ENCODE measurements at places on chromosomes 1 and 21.

DNA sequence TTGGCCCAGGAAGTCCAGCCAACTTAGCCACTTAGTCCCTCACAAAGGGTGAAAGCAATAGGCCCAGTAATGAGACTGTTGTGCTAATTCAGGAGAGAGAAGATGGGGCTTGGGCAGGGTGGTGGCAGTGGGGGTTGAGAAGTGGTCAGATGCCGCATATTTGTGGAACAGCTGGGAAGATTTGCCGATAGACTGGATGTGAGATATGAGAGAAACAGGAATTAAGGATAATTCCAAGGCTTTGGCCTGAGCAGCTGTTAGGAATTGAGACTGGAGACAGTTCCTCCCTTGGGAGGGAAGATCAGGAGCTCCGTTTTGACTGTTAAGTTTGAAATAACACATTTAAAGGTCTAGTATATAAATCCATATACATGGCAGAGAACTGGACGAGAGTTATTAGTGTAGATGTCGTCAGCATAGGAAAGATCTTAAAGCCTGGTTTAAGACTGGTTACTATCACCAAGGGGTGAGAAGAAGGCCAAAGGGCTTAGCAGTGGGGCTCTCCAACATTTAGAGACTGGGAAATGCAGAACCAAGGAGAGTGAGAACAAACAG lies 323.7 kb upstream of the FAM78B start:
- no peak for DNase-seq

DNA sequence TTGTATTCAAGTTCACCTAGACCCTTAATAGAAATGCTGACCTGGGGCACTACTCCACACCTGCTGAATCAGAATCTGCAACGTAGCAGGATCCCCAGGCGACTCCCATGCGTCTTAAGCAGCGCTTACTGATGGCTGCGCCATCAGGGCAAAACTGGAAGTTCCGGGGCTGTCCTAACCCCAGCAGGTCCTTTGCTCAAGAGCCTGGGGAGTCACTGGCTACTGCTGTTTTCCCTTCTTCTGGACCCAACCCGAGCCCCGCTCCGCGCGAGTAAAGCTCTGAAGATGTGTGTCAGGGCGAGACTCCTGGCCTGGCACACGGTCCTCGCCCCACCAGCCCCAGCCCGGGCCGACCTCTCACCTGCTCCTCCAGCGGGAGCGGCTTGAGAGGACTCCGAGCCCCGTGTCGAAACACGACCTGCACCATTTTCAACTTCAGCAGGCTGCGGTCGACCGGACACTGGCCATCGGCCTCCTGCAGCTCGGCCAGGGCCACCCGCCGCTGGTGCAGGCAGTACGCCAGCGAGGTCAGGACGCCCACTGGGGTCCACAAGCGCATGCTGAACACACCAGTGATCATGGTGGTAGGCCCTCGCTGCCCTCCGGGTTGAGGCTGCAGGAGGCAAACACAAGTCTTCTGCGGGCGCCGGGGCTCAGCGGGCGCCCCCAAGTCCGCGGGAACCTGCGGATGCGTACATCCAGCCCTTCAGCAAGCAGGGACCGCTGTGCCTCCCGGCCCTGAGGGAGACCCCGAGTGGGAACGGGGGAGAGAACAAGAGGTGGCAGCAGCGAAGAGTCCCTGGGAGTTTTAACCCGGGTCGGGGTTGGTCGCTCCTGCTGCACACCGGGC lies 630 bp downstream of the ACP6 start:
- DNase-seq = peak; percentile 11

DNA sequence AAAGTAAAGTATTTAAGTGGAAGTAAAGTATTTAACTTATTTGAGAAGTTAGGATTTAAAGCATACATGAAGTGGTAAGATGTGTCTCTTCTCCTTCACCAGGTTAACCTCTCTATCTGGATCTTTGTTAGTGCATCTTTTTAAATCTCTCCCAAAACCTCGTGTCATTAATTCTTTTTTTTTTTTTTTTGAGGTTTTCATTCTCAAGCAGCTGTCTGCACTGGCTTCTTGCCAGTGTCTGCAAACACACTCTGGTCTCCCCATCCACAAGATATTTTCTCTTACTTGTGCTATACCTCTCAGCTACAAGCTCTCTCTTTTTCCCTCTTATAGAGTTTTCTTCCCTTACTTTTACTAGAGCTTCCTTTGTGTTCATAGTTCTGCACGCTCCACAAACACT lies 49.0 kb downstream of the CLDN17 start:
- no peak for DNase-seq

- no peak for DNase-seq
These were observed 23.5 kb downstream of the COP1 start for GRCh38 chr1:176183618-176184017.

DNA sequence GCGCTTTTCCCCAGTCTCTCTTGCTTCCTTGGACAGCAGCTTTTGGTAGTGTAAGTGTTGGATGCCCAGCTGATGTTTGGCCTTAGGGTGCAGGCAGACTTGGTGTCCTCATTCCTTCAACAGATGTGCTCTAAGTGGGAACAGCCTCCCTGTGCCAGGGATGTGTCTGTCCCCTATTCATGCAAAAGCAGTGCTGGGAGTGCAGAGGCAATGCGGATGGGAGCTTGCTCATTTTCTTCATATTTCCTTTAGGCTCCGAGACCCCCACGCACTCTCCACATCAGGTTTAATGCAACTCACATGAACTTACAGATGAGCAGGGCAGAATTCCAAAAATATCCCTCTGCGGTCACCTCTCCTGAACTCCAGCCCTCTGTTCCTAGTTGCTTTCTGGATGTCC lies 96.1 kb downstream of the IER5 start:
- no peak for DNase-seq

- DNase-seq = no peak
These were observed 38.2 kb downstream of the MAPKAPK2 start for GRCh38 chr1:206722751-206723461.

- no peak for DNase-seq
These were observed 5.3 kb upstream of the CXADR start for GRCh38 chr21:17507591-17507990.

GRCh38 chr1:6239950-6240768 lies 3.8 kb upstream of the HES3 start:
- no peak for DNase-seq

GRCh38 chr1:23559985-23560741 lies 862 bp upstream of the ID3 start:
- DNase-seq = no peak

- DNase-seq = no peak
These were observed 405.5 kb downstream of the MATN1 start for GRCh38 chr1:30317921-30318320.

- no peak for DNase-seq
These were observed 3.6 kb downstream of the C1orf232 start for GRCh38 chr1:26164861-26165842.

GRCh38 chr1:172382990-172383389 lies 37.5 kb upstream of the C1orf105 start:
- DNase-seq = no peak

DNA sequence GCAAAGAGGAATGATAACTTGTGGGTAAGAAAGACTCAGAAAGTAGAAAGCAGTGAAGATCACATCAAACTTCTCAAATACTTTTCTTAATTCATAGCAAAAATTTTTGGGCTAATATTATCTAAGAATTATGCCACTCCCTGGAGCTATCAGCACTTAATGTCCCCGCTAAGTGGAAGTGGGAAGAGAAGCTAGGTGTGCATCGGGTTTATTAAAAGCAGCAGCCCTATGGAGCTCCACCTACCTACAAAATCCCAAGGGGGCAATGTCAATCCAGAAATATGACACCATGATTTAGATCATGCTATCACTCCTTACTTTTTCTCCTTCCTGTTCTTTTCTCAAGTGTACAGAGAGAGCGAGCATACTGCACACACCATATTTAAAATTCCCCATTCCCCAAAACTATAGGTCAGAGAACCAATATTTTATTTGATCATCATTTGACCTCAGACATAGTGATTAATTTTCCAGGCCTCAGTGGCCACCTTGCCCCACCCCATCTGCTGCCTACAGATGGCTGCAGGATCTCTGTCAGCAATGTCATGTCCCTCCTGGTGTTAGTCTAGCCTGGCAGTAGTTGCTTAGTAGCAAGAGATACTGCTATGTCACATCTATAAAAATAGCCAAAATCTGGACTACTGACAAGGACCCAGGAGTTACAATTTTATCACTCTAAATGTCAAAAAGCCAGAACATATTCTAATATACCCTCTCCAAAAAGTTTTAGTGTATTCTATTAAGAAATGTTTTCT lies 66.6 kb downstream of the MAP3K21 start:
- DNase-seq = no peak

GRCh38 chr1:4526747-4527146 lies 127.7 kb upstream of the AJAP1 start:
- DNase-seq = no peak

DNA sequence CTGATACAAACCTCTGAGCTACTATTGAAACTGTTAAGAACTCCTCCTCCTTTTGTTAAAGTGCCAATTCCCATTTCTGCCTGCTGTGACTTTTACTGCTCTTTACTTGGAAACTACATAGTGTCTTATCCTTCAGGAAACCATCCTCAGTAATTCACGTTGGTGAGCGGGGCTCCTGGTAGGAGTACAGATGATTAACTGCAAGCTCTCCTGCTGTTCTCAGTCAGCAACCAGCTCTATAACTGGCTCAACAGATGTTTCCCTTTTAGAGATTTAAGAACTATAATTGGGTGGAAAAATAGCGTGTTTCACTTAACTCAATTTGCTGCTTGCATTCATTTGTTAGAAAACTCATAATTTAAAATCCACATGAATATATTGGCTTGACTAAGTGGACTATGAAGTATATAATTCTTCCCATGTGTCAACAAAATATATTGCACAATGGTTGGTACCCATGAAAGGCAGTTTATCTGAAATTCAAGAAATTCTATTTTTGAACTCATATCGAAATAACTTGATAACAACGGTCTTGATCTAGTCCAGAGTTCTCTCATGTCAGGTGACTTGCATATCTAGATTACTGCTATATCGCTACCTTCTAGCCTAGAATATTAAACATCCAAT lies 574.0 kb downstream of the KCNT2 start:
- no peak for DNase-seq

DNA sequence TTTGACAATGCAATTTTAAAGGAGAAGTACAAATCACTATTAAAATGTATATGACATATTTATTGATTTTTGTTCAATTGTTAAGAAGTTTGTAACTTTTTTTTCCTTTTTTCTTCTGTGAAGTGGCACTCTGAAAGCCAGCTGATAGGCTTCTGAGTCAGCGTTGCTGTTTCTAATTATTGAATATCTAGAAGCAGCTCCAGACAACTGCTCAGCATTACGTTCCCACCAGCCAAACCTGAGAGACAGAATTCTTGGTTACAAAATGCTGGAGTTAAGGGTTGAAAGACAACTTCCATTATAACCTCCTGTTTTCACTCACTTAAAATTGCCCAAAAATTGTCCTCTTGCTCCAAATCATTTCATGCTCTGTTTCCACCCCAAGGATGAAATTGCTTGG lies 31.4 kb upstream of the LMX1A start:
- DNase-seq = no peak

GRCh38 chr1:192810253-192810880 lies 1.5 kb downstream of the RGS2 start:
- no peak for DNase-seq

DNA sequence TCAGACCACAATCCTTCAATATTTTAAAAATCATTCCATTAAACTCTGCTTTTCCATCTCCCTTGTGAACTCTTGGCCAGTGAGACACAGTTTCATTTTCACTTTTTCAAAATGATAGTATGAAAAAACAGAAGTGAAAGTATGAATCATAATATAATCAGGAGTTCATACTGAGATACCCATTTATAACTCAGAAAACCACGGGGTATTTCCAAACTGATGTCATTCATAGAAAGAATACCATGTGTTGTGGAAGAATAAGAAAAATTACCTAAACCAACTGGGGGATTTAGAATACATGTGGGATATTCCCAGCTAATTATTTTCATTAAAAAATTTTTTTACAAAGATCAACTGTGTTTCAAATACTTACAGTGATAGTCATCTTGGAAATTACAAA lies 149.9 kb downstream of the MRPL39 start:
- no peak for DNase-seq

GRCh38 chr1:197951617-197952175 lies 34.5 kb downstream of the LHX9 start:
- no peak for DNase-seq

DNA sequence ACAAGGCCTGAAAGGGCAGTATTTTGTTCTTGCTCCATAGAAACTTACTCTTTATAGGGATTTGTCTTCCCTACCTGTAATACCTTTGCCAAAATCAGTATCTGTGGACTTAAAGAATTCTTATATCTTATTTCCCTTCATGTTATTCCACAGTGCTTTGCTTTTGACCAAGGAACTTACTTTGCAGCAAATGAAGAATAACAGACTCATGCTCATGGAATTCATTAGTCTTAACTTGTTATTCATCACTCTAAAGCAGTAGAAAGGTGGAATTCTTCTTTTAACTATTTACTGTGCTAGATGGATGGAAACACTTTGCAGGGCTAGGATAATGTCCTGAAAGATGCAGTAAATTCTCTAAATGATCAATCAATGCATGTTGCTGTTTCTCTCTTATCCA lies 45.9 kb downstream of the DUSP10 start:
- no peak for DNase-seq

DNA sequence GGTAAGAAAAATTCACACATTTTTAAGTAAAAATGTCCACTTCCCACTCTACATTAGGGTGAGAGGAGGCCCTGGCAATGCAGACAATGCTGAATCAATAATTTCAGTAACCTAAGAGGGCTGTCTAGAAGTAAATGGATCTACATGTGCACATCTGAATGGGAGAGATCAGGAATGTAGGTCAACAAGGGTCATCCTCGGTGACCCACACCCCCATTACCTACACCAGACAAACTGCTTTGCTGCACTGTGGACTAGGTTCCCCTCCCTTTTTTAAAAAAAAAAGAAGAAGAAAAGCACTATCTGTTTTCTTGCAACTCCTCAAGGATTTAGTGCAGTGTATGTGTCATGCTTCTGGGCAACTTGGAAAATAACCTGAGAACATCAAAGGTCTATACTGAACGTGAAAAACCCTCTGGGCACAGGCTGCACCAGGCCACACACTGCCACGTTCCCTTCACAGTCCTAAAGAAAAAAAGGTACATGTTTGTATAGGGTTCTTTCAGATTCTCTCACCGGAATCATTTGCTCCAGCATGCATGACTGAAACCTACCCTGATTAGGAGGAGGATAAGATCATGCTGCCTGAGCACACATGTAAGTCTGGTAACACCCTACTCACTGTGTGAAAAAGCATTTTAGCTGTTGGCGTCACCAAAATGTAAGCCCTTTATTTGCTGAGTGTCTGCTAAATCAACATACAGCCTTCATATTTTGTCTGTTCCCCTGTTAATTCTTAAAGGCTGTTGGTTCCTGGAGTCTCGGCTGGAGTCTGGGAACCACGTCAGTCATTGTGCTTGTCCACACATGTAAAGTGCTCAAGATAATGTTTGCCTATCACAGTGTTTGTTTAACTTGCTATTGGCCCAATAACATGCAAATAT lies 341.0 kb downstream of the SMYD3 start:
- DNase-seq = no peak

DNA sequence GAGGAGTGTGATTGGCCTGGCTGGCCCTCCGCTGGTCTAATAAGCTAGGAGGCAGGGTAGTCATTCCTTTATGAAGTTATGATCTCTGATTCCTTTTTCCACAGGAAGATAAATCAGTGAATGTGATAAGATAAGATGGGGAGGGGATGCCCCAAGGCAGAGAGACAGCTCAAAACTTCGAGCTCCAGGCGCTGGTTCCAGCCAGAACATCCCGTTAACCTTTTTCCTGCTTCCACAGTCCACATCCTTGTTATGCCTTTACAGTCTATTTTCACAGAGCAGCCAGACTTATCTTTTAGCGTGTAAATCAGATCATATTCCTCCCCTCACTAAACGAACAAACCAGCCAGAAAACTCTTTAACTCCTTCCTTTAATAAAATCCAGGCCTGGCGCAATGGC lies 38.5 kb upstream of the BMP8B start:
- DNase-seq = no peak

GRCh38 chr1:24963099-24963872 lies 33.2 kb upstream of the RUNX3 start:
- DNase-seq = no peak

All from stimulated activated CD8-positive, alpha-beta memory T cell treated with anti-CD3 and anti-CD28 coated beads, Interleukin-15, amount 100 ng/mL, for 48 hours (primary cell).